ENCODE measurements at places on chromosomes 6 and 20.

GRCh38 chr6:64012351-64013001, 376.9 kb downstream of the PHF3 start:
- DNase-seq, result no peak

DNA sequence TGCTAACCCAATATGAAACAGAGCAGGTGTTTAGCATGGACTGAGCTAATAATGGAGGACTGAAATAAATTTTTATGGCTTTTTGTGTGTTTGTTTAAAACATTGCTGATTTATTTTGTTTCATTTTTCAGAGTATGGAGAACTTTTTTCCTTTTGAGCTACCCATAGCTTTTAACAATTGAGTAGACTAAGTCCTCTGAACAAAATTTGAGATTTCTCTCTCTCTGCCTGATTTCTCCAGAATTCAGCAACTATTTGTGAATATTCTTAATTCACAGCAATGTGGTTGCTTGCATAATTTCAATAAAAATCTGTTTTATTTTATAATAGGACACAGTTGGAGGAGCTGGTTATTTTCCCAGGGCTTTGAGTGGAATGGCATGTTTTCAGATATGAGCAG, 103.7 kb downstream of the TPBG start:
- DNase-seq, result no peak

DNA sequence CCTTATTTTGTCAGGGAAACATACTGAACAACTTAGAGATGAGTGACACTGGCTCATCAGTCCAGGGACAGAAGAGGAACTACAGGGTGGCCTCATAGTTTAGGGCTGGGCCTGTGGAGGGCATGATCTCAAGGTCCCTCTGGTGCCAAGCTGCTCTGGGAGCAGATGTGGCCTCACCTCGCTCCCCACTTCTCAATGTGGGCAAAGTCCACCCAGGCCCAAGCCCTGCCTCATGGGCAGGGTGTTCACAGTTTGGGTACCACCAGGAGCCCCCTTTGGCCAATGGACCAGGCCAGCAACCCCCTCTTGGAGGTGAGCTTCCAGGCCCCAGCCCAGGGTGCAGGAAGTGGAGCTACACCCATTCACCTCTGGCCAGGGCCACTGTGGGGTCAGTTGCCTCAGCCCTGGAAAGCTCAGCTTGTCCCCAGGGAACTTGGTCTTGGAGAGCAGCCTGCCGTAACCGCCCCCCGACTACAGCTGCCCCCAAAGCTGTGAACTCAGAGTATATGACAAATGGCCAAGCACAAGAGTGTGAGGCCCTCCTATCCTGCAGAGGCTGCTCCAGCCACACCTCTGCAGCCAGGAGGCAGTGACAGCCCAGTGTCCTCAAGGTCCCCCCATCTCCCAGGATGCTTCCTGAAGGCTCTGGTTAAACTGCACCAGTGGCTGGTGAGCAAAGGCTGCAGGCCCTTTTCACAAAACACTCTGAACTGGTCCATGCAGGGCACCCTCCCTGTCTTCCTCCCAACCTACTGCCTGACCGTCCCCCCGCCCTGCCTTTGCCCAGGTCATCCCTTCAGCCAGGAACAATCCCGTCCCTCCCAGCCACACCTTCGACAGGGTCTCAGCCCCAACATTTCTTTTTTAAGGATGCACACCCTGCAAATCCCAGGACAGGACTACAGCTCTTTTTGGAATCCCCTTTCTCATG, 3.6 kb downstream of the ADISSP start:
- DNase-seq, result no peak

GRCh38 chr6:2688401-2689064, 62.2 kb downstream of the MYLK4 start:
- no peak for DNase-seq

- DNase-seq, result no peak
These were observed 34.0 kb upstream of the FOXO3 start for GRCh38 chr6:108526739-108527174.

DNA sequence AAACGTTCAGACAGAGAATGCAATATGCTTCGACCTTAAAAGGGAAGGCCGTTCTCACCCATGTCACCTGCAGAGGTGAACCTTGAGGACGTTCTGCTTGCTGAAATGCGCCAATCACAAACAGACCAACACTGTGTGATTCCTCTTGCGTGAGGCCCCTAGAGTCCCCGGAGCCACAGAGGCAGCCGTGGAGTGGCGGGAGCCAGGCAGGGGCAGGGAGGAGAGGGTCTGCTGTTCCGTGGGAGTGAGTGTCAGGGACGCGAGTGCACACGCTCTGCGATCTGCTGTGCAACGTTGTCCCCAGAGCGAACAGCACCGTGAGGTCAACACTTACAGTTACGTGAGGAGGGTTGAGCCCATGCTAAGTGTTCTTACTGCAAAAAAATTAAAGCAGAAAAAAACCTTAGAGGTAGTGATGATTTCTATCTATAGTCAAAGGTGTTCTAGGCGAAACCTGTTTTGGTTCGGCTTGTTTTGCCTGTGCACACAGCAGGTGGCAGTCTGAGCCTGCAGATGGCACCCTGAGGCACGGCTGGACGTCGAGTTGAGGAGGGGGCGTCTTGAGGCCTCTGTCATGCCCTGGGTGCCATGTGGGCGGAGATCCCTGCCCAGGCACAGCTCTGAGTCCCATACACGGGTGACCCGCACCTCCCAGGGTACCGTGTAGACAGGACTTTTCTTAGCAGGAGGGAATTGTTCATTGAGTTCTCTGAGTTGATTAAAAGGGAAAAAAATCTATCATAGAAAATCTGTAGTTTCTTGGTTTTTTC, 71.7 kb upstream of the FRMD1 start:
- DNase-seq, result no peak

DNA sequence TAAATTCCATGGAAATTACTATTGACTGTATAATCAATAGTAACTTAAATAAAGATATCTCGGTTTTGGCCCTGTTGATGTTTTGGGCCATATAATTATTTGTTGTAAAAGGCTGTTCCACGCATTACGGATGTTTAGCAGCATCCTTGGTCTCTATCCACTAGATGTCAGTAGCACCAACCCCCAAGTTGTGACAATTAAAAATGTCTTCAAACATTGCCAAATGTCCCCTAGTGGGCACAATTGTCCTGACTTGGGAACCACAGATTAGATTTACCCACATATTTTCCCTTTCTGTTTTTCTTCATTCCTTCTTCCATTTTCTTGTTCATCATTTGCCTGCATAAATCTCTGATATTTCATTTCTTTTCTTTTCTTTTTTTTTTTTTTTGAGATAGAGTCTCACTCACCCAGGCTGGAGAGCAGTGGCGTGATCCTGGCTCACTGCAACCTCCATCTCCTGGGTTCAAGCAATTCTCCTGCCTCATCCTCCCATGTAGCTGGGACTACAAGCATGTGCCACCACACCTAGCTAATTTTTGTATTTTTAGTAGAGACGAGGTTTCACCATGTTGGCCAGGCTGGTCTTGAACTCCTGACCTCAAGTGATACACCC, 13.6 kb upstream of the WFDC8 start:
- DNase-seq, result no peak

GRCh38 chr6:38273325-38273724, 366.4 kb downstream of the BTBD9 start:
- no peak for DNase-seq

DNA sequence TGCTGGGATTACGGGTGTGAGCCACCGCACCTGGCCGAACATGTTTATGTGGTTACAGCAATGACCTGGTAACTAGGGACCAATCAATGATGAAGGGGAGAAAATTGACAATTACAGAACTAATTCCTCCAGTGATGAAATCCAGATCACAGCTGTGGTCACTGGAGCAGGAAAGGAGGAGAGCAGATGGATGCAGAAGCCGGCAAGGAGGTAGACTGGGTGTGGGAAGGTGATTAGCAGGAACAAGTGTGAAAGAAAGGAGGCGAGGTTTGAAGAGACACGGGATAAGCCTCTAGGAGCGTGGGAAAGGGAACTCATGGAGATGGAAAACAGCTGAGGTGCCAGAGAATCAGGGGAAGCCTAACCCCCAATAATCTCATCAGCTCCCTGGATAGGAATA, 17.2 kb upstream of the SPAG4 start:
- DNase-seq, result no peak

- DNase-seq, result no peak
These were observed 24.5 kb downstream of the OVOL2 start for GRCh38 chr20:18032977-18033892.

DNA sequence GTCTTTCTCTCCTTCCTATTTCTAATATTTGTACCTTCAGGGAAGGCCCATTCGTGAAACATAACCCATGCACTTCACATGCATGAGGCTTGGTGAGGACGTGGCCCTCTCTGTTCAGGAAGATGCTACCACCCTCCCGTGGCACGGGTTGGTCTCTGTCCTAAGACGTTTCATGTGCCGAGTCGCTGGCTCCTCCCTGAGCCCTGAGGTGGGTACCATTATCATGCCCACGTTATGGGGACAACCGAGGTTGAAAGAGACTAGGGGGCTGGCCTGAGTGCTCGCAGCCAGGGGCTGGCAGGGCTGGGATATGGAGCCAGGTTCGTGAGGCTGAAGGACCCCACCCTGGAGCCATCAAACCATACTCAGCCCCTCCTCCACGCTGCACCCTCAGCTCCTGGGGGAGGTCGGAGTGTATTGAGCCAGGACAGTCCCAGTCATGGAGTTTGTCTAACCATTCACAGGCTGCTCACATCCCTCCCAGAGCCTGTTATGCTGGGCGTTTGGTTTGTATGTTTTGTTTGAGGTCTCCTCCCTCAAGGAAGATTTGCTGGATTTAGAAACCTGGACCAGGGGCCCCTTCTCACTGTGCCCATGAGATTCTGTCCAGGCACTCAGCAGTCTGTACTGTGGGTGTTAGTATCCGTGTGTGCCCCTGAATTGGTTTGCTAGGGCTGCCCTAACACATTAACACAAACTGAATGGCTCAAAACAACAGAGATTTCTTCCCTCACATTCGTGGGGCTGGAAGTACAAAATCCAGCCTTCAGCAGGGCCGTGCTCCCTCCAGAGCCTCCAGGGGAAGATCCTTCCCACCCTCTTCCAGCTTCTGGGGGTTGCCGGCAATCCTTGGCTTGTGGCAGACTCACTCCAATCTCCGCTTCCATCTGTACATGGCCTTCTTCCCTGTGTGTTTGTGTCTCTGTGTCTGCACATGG, 88.3 kb downstream of the ANKRD60 start:
- no peak for DNase-seq

- no peak for DNase-seq
These were observed 66.6 kb upstream of the CCN6 start for GRCh38 chr6:111987295-111987694.

DNA sequence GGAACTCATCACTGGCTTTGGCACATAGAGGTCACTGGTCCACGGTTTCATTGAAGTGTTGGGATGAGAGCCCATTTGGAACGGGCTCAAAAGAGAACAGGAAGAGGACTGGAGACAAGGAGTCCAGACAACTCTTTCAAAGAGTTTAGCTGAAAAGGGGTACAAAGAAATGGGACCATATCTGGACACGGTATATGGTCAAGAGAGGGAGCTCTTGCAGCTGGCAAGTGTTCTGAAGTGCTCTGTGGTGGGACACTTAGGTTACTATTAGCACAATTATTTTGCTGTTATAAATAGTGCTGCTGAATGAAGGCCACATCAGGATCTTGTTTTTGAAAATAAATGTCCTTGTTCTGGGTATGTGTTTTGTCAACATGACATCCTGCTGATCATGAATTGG, 4.6 kb downstream of the SGK2 start:
- DNase-seq, result no peak

GRCh38 chr6:64288351-64288750, 652.7 kb downstream of the PHF3 start:
- DNase-seq, result no peak

DNA sequence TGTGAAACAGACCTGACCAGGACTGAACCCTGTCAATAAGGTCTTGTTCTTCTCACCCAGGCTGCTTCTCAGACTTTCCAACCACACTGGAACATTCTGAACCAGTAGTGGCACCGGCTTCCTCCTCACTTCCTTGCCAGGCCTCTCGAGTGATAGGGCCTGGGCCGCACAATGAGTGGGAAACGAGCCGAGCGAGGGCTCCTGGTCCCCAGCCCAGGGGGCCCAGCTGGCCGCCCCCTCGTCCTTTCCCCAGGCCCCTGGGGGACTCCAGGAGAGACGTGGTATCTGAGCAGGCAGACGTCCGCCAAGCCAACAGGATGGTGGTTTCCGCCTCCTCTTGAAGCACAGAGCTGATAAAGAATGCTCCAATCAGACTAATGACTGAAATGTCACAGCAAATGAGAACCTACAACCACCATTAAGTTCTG, 117.9 kb downstream of the GMDS start:
- DNase-seq, result peak; percentile 25

- no peak for DNase-seq
These were observed 112.0 kb downstream of the ZMYND8 start for GRCh38 chr20:47244451-47244850.

- DNase-seq, result no peak
These were observed 40.8 kb downstream of the STAU1 start for GRCh38 chr20:49147296-49147695.

DNA sequence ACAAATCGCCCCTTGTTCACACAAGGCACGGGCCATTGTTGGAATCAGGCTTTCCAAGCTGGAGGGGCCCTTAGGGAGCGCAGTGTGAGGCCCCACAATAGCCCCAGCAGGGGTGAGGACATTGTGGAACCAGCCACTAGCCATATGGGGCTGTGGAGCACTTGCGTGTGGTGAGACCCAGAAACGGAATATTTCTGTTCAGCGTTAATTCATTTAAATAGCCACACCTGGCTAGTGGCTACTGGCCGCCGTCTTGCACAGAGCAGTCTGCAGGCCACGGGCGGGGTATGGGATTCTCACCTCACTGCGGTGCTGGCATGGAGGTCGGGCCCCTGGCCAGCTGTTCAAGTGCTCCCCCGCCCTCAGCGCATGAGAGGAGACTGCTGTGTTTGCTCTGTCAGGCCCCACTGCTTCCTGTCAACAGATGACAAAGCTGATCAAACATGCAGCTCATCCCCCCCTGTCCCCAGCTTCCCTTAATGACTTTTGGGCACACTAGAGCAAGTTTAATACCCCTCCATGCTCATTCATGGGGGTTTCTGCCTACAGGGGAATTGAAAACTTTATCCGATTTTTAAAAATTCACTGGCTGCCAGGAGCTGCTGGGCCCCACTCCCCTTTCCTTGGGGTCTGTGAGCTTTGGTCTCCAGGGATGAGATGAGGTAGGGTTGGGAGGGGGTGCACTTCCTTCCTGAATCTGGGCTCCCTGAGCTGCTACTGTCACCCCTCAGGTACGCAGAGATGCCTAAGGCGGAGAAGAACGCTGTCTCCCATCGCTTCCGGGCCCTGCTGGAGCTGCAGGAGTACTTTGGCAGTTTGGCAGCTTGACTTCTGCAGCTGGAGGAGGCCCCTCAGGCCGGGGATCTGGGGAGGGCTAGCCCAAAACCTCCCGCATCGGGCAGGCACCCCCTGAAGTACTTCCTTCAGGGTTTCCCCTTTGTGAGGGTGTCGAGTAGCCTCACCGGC, 13.6 kb downstream of the ITPA start:
- DNase-seq, result no peak

DNA sequence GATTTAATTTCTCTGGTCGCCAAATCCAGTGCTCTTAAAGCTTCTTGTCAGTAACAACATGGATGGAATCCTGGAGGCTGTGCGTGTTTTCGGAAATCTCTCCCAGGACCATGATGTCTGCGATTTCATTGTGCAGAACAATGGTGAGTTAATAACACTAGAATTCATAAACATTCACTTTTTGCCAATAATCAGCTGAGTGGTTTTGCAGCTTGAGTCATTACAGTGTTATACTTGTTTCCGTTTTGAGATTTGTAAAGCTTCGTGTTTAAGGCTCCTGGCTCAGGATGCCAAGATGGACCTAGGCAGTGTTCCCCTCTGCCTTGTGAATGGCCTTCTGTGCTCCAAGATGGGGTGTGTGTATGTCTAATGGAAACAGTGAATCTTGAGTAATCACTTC, 113.8 kb downstream of the ARMC2 start:
- DNase-seq, result no peak

GRCh38 chr6:15553031-15553430, 109.8 kb downstream of the DTNBP1 start:
- DNase-seq, result no peak
